ENCODE measurements at places on chromosomes 1 and 21.
A peak's percentile ranks its signal among the peaks of the same experiment; 100 is the strongest.

DNA sequence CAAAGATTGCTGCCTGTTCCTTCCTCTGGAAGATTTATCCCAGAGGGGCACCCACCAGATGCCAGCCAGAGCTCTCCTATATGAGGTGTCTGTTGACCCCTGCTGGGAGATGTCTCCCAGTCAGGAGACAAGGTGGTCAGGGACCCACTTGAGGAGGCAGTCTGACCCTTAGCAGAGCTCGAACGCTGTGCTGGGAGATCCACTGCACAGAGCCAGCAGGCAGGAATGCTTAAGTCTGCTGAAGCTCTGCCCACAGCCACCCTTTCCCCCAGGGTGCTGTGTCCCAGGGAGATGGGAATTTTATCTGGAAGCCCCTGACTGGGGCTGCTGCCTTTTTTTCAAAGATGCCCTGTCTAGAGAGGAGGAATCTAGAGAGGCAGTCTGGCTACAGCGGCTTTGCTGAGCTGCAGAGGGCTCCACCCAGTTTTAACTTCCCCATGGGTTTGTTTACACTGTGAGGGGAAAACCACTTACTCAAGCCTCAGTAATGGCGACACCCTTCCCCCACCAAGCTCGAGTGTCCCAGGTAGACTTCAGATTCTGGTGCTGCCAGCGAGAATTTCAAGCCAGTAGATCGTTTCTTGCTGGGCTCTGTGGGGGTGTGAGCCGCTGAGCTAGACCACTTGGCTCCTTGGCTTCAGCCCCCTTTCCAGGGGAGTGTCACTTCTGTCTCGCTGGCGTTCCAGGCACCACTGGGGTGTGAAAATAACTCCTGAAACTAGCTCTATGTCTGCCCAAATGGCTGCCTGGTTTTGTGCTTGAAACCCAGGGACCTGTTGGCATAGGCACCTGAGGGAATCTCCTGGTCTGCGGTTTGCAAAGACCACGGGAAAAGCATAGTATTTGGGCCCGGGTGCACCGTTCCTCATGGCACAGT lies 51.1 kb upstream of the PDC start:
- DNase-seq, result no peak

GRCh38 chr1:64472040-64472376 lies 2.1 kb downstream of the CACHD1 start:
- DNase-seq, result no peak

GRCh38 chr21:32472890-32473765 lies 60.6 kb downstream of the EVA1C start:
- DNase-seq, result no peak

- no peak for DNase-seq
These were observed 798.8 kb downstream of the PLA2G4A start for GRCh38 chr1:187627516-187627915.

DNA sequence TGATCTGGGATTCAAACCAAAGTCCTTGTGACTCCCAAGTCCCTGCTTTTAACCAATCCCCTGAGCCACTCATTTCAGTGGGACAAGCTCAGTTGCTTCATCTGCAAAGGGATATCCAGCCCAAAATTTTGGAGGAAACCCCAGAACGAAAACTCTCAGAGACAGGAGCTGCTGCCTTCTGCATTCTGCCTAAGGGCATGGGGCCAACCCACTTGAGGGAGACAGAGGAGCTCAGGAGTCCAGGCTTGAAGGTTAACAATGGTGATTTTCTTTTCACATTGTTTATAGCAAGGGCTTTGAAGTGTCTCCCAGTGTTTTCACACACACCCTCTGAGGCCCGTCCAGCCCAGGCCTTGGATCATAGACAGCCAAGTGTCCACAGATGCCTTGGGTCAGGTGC lies 148.1 kb upstream of the CTTNBP2NL start:
- DNase-seq, result no peak

DNA sequence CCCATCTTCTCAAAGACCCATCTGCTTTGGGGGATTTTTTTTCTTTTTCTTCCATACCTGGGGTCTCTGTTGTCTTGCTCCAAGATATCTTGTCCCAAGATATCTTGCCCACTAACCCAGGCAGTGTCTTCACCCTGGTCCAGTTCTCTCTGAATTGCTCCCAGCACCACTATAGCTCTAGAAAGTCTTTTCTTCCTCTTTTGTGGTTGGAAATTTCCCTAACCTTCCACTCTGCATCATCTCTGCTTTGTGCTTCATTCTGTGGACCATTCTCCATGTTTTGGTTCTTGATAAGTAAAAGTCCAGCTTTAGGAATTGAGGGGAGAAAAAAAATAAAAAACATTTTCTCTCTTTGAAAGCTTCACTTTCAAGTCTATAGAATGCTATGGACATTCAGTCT lies 20.9 kb downstream of the STYXL2 start:
- no peak for DNase-seq

- DNase-seq, result peak; percentile 49
These were observed 139.4 kb downstream of the LRRC7 start for GRCh38 chr1:69707103-69707502.

DNA sequence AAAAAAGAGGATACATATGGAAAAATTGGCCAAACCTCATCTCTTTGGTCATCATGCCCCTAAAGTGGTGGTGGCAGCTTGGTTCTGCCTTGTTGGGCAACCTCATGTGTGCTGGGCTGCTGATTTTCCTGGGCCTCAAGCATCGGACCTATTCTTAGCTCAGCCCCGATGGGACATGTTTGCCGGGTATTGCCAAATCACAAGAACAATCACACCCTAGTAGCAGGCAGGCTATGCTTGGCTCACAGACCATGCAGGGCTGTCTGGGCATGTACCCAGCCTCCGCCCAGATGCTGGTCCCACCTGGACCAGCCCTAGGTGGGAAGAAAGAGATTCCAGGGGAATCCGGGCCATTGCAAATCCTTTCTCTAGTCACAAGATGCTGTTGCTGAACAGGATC lies 189.4 kb upstream of the FGGY start:
- peak; percentile 10 for DNase-seq

GRCh38 chr1:160467576-160467975 lies 55.5 kb downstream of the SLAMF6 start:
- DNase-seq, result no peak

- DNase-seq, result no peak
These were observed 11.7 kb downstream of the ATF3 start for GRCh38 chr1:212620293-212620692.

- DNase-seq, result peak; percentile 40
These were observed 101.7 kb downstream of the NAV1 start for GRCh38 chr1:201640624-201641023.

DNA sequence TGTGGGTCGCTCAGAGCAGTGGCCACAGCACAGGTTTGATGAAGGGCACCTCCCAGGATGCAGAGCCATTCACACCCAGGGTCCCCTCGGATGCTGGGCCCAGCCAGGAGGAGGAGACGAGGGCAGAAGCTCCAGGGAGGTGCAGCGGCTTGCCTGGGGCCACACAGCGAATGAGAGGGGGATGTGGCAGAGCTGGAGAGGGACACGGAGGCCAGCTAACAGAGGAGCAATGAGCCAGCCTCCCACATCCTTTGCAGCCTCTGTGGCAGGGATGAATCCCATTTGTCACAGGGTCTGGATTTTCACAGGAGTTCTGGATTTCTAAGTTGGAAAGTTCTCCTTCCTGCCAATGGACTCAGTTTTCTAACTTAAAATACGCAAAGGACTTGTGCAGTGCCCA lies 35.9 kb downstream of the CHD5 start:
- DNase-seq, result no peak

DNA sequence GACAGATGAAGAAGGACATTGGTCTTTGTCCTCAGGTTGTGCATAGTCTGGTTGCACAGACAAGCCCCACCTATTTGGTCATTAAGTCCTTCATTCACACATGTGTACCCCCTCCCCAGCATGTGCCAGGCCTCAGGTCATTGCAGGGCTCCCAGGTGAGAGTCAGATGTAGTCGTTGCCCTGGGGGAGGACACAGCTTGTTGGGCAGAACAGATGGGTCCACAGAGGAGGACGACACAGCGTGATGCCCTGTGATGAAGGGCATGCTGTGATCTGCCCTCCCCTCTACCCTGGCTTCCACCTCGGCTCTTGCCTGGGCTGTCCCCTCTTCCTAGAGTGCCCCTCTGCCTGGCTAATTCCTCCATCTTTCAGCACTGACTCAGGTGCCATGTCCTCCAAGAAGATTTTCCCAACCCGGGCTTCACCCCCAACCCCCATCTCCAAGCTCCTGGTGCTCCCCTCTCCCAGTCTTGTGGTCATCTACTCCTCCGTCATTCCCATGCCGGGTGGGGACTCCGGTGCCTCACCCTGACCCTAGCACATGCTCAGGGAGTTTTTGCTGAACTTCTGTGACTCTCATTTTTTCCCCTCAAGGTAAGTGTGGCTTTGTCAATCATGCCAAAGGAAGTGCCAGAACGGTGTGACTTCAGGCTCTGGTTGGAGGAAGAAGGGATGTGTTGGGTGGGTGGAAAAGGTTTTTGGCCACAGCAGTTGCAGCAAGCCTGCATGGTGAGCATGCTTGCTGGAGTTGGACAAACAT lies 220.5 kb downstream of the FOXD2 start:
- no peak for DNase-seq

GRCh38 chr1:244642526-244642925 lies 10.4 kb upstream of the DESI2 start:
- no peak for DNase-seq

DNA sequence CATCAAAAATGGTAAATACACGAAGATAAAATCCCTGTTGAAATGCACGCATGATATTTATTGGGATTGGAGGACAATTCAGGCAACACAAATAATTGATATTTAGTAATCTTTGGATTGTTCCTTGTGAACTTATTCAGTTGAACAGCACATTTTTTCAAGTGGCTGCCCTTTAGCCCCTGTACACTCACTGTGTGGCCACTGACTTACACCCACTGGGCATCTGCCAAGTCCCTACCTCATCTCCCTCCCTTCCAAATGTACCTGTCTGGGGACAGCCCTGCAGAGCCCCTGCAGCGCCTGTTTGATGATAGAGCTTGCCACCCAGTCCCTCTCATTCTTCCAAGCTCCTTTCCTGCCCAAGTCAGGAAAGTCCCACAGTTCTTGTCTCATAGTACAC lies 154.3 kb downstream of the GLUL start:
- no peak for DNase-seq

DNA sequence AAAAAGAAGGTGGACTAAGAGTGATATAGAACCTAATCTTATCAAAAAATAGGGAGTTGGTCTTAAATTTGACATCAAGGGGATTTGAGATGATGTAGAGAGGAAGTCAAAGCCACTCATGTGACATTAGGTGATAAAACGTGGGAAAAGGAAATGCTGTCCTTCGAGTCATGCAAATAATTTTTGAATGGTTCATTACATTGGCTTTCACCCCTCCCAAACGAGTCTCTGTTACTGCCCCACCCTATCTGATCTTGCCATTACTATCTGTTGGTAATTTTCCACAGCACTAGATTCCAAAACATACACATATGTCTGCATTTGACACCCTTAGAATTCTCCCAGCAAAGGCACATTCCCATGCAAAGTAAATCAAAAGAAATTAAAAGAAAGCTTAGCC lies 531.1 kb upstream of the ADAMTS5 start:
- no peak for DNase-seq

- no peak for DNase-seq
These were observed 123.3 kb downstream of the SMYD3 start for GRCh38 chr1:246383791-246384190.

- no peak for DNase-seq
These were observed 2.4 kb downstream of the GPR157 start for GRCh38 chr1:9126511-9126910.

DNA sequence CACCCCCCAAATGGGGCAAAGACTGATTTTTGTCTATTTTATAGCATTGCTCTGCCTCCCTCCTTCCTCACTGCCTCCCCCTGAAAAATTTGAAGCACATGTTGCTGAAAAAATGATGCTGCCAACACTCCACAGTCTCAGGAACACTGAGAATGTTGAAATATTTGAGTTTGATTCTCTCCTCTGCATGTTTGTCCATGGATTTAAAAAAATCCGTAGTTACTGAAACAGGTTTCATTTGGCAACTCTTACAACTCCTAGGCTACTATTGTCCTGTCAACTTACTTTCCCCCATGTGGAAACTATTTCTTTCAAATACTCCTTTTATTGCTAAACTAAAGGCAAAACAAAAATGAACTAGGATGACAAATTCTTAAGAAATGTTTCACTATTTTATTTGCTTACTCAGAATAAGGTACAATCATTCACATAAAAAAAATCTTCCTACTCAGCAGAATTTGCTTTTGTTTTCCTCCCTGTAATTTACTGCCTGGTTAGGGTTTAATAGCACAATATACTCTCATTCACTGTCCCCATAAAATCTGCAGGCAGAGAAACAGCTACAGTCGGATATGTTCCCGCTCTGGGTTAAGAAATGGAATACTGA lies 50.2 kb downstream of the C21orf91 start:
- DNase-seq, result no peak

DNA sequence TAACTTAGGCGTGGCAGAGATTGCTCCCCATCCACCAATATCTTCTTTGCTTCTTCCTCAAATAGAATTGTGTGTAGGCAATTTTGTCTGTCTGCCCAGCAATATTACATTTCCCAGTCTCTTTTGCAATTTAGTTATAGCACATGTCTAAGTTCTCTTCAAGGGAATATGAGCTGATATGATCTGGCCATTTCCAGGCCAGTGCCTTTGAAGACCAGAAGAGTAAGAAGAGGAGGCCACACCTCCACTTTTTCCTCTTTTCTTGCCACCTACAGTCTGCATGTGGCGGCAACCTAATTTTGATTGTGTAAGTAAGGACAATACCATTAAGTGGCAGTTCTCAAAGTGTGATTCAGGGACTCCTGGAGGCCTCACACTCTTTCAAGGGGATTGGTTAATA lies 6.3 kb upstream of the RSBN1 start:
- no peak for DNase-seq

DNA sequence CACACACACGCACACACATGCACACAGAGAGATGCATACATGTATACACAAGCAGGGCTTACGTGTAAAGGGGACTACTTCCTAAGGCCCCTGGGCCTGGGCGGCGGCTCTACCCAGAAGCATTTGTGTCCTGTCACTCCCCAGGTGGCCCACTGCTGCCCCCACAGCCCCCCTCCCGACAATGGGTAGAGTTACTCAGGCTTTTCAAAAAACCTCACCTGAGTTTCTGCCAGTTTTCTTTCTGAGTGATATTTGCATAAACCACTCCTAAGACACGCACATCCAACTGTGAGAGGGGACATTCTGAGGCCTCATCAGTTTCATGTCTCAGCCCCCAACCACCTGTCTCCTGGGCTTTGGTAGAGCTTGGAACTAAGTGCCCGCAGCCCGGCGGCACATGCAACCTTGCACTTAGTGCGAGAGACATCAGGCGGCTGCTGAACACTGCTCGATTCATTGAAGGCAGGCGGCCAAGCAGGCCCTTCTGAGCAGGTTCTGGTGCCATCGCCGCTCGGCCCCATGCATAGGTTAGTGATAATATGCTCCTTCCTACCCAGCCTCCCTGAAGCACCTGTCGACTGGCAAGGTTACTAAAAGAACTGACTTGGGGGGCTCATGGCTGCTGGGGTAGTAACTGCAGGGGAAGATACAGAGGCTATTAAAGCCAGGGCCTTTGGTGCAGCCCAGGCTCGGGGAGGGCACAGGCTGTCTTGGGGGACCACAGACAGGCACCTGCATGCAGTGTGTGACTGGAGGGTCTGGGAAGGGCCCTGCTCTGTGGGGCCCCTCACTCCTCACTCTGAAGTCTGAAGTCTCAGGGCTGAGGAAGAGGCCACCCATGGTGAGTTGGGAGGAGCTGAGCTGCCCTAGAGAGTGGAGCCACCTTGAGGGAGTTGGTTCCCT lies 364.2 kb upstream of the VAMP3 start:
- no peak for DNase-seq
